HFFc6 (cell line): ENCODE measurements at places on chromosomes 3 and 15. TPM values are rescaled to one million over a fixed set of nuclear protein-coding genes. Genes with fewer than 3 reads are reported as not detected.

HIGD2B gene
- total RNA-seq, result not detected in 3 replicates

SLC12A1 gene
- total RNA-seq, result not detected in 3 replicates

ST8SIA2 gene
- not detected in 2 replicates for total RNA-seq

- DNase-seq, result no peak
Measured at GRCh38 chr3:109098079-109098644, 19.8 kb downstream of the MORC1 start.

GRCh38 chr3:183553334-183554026, 2.0 kb downstream of the KLHL6 start:
- DNase-seq, result no peak

DNA sequence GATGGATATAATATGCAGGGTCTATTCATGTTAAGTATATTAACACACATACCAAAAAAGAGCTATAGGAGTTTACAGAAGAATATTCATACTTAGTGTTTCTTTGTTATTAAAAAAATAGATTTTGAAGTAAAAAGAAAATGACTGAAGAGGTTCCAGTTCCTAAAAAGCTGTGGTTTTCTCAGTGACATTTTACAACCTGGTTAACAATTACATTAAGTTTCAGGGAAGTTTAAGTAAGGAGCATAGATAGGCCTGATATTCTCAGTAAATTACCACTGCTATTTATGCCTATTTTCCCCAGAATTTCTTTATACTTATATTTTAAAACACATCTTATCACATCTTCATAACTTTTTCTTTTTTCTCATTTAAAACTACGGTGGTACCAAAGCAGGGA, 43.6 kb upstream of the SPTSSB start:
- DNase-seq, result no peak
